Colonic mucosa (tissue), 4 donors: ENCODE measurements at places on chromosomes 5 and 9. TPM values are rescaled to one million over a fixed set of nuclear protein-coding genes. Genes with fewer than 3 reads are reported as not detected.

- no peak for DNase-seq
Observed at GRCh38 chr5:170903075-170903474, 41.3 kb downstream of the RANBP17 start.

DMRTA1 gene
- 1.6 TPM for total RNA-seq

DNA sequence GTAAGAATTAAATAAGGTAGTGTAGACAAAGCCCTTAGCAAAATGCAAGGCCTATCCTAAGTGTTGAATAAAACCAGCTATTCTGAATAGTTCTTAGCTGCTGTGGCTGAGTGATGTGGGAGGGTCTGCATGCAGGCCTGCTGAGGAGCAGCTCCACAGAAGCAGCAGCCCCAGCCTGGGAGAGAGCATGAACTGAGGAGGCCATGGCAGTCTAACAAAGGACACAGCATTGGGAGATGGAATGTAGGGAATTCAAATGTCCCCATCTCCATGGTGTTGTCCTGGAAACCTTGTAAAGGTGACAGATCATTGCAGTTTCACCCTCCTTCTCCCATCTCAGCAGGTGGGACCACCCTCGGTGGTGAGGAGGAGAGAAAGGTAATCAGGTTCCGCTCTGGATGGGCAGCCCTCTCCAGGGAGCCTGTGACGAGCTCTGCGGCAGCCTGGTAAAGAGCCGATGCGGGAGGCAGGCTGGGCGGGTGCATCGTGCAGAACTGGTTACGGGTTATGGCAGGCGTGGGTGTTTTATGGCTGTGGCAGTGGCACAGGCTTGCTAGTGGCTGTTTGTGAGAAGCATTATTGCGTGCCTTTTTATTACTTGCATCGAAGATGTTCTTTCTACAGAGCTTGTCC, 199.9 kb upstream of the GLRA1 start:
- no peak for DNase-seq

GRCh38 chr9:522658-523057, 308.0 kb downstream of the DOCK8 start:
- no peak for DNase-seq

DNA sequence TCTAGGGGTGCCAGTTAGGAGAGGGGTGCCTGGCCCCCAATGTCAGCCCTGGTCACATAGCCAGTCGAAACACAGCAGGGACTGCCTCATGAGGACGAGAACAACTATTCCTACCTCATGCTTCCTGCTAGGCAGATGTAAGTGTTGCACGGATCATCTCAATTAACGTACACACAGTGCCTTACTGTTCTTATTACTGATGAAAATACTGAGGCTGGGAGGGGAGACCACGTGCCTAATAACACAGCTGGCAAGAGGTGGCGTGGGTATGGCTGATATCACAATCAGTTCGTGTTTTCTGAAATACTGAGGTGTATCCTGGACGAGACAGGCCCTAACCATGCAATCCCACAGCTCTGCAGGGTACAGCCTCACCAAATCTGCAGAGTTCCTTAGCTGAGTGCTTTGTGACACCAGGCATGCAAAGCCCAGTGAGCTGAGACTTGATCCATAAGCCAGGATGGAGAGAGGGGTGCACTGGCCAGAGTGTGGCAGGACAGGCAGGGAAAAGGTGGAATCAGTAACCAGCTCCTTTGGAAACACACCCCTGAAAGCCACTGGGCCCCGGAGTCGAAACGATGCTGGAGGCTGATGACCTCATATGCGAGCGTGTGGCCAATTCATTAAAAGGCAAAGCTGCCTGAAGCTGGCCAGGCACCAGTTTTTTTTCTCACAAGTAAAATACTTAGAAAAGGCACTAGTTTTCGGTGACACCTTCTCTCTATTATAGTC, 63.9 kb downstream of the PRRT1B start:
- DNase-seq, result no peak

GRCh38 chr9:111076519-111076918, 38.2 kb upstream of the LPAR1 start:
- DNase-seq, result no peak

ZNF883 gene
- 0.42 TPM for total RNA-seq

LVRN gene
- 0.90 TPM for total RNA-seq

DNA sequence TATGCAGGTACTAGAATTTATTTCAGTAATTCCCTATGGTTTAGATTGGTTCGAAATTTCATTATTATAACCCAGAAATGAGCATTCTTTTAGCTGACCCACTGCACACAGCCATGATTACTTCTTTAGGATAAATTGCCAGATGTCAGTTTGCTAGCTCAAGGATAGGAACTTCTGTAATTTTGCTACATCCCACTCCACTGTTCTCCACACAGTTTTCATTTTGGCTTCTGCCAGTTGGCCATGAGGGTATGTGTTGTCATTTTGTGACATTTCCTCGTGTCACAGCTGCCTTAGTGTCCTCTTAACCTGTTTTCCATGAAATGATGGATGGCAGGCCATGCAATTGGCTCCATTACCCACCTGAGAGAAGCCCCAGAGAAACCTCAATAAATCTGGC, 16.2 kb upstream of the LCP2 start:
- no peak for DNase-seq

NOXA1 gene
- total RNA-seq, result 29.3 TPM

MSMP gene
- not detected for total RNA-seq

GRCh38 chr9:70613024-70613768, 198.7 kb upstream of the KLF9 start:
- DNase-seq, result no peak

GRCh38 chr9:85600675-85601263, 141.0 kb downstream of the AGTPBP1 start:
- no peak for DNase-seq

CPEB4 gene
- total RNA-seq, result 23.3 TPM

DNA sequence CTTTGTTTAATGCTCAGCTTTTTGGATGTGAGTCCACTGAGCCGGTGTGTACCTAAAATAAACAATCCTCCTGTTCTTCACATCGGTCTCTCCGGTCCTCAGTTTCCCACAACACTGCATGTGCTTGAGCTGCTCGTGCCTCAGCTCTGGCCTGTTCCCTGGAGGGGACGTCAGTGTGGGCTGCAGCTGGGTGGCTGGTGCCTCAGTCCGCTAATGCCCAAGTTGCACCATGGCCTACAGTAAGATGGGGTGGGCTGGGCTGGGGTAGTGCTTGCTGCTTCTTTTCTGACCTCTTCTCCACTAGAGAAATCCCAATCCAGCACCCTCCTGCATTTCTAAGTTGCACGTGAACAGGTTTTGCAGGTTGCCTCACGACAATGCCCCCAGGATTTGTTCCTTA, 595 bp upstream of the BTNL9 start:
- no peak for DNase-seq

- DNase-seq, result no peak
Observed at GRCh38 chr9:108108852-108109448, 619.4 kb upstream of the KLF4 start.

MGAT1 gene
- total RNA-seq, result 115 TPM

DNA sequence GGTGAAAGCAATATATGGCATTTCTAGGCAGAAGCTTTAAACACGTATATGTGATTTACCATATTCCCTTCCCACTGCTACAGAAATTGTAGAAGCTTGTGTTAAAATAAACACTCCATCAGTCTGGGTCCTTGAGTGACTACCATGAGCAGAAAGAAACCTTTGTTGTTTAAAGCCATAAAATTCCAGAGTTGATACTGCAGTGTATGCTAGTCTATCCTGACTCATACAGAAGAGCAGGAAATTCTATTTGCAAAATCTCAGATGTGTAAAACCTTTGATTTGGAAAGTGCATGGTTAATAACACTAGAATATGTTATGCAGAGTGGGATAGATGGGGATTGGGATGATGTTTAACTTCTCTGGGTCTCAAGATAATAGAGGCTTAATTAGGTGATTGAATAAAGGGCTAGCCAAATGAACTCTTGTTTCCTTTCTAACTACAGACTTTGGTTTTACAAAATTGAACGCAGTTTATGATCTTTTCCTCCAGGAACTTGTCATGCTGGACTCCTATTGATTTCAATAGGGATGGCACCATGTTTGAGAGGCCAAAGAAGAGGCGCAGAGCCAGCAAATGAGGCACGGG, 282.7 kb upstream of the VLDLR start:
- no peak for DNase-seq

- no peak for DNase-seq
Observed at GRCh38 chr5:16067415-16067814, 112.2 kb downstream of the MARCHF11 start.

IL31RA gene
- total RNA-seq, result 0.16 TPM

GRCh38 chr9:104107799-104108198, 13.7 kb downstream of the SMC2 start:
- no peak for DNase-seq

GRCh38 chr9:125436613-125437443, 175.2 kb downstream of the GAPVD1 start:
- DNase-seq, result no peak

EXOSC2 gene
- 34.2 TPM for total RNA-seq

DNA sequence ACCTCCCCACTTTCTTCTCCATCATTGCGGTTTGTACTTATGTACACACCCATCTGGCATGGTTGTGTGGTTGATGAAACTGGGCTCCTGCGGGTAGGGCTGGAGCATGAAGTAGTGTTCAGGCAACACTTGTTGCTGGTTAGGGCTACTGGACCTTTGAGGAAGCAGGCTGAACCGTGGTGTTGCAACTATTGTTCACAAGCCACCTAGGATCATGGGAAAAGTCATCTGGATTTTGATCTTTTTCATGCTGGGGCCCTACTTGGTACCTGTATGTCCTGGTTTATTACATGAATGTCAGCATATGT, 40.1 kb upstream of the TIFAB start:
- no peak for DNase-seq

GRCh38 chr5:51983161-51983560, 599.9 kb downstream of the ISL1 start:
- no peak for DNase-seq

SLC25A2 gene
- 0.21 TPM for total RNA-seq

CARTPT gene
- 0.67 TPM for total RNA-seq

- DNase-seq, result no peak
Observed at GRCh38 chr9:70003901-70004714, 39.5 kb upstream of the MAMDC2 start.

GRCh38 chr5:175778951-175779503, 92.4 kb upstream of the CPLX2 start:
- DNase-seq, result no peak

SYNPO gene
- 62.9 TPM for total RNA-seq

STPG3 gene
- not detected for total RNA-seq

BNC2 gene
- total RNA-seq, result 20.0 TPM

NR6A1 gene
- 4.8 TPM for total RNA-seq

SHOC1 gene
- not detected for total RNA-seq

EIF4E1B gene
- not detected for total RNA-seq

- no peak for DNase-seq
Observed at GRCh38 chr9:35745569-35745968, 3.5 kb downstream of the GBA2 start.
